ENCODE measurements at places on chromosomes 3 and 15.

DNA sequence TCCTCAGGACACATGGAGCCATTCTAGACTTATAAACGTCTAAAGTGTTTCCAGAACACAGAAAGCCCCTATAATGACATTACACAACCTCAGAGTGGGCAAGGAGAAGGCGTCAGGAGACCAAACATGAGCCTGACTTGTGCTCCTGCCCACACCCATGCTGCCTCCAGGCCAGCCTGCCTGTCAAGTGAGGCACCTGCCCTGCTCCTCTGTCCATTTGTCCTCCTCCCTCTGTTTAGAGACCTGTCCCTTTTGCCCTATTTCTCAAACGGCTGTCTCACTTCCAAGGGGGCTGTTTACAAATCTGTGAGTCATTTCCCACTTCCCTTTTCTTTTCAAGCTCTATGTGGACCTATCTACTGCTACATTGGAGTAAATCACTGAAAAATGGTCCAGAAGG is 21.0 kb downstream of the ZDHHC3 start:
- DNase-seq: no peak

DNA sequence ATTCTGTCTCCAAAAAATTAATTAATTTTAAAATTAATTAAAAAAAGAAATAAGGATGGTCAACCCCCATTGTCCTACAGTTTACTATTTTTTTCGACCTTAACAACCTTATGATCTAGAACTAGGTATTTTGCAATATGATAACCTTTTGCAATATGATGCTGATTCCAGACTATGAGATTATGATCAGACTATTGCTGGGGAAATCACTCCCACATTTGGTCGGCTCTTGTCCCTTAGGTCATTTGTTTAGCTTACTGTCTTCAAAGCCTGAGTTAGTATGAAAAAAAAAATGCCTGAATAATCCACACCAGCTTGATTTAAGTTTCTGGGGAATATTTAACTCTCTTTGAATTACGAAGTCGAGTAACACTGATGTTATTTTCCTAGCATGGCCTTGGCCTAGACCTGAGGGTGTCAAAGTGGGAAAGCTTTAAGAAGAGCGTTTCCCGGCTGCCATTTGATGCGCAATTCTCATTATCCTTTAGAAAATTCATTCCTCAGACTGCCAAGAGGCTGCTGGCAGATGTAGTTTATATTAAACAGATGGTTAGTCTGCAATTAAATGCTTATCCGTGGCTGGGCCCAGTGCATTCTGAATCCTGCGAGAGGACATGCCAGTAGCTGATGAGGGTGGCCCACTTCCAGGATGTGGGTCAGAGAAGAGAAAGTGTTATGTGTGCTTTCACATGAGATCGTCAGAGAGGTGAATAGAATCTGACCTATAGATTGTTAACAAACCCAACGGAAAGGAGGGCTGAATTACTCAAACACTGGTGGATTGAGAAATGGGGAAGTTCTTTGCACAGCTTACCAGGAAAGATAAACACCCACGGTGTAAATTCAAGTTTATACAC is 496.0 kb upstream of the THBS1 start:
- DNase-seq: no peak

GRCh38 chr15:92473756-92474155 is 80.1 kb downstream of the ST8SIA2 start:
- DNase-seq: no peak

DNA sequence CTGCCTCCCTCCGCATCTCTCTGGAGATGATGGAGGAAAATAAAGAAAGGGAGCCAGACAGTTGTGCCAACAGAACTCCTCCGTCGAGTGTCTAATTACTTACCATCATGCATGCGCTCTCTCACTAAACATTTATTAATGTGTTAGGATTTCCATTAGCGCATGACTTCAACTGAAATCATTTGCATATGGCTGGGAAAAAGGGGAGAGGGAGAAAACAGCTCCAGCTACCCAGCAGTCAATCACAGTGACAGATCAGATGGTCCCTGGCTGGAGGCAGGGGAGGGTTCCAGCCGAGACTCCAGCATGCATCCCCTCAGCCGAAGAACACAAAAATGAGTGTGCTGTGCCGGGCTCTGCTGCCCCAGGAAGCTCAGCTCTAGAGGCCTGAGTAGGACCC is 6.8 kb upstream of the RHO start:
- DNase-seq: no peak

- no peak for DNase-seq
Measured at GRCh38 chr3:127732303-127732702, 59.6 kb downstream of the ABTB1 start.

GRCh38 chr15:59447367-59447766 is 9.4 kb downstream of the FAM81A start:
- no peak for DNase-seq

GRCh38 chr15:47762621-47763020 is 45.3 kb downstream of the SEMA6D start:
- no peak for DNase-seq

DNA sequence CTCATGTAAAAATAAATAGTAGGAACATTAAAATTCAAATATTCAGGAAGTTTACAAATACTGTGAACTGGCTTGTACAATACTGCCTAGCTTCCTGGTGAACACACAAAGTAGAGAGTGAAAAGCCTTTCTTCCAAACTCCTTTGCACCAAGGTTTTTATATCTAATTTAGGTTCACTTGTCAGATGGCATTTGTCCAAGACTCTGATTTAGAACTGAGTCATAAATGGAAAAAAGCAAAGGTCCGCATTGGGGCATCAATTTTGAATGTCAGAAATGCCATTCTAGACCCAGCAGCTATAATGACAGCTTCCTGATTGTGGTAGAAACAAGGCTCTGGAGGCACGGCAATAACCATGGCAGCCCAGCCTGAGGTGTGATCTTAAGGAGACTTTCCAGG is 160.7 kb downstream of the PDE8A start:
- DNase-seq: no peak

- no peak for DNase-seq
Measured at GRCh38 chr3:126337980-126338651, 19.1 kb downstream of the KLF15 start.

GRCh38 chr15:32993285-32993684 is 201.2 kb downstream of the FMN1 start:
- DNase-seq: no peak

- no peak for DNase-seq
Measured at GRCh38 chr3:7692866-7693265, 808.8 kb upstream of the LMCD1 start.

DNA sequence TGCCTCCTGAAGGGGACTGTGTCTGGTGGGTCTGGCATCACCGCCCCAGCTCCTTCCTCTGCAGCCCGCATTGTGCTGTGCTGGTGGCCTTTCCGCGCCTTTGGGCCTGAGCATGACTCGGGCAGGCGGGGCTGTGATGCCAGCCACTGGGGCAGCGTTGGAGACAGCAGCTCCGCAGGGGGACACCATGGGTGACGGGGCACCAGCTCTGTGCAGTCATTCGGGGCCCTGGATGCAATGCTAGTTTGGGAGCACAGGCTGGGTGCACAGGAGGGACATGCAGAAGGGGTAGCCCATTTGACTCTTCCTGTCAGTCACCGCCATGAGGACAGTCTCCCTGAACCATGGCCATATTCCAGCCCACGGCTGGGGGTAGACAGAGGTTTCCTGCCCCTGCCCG is 83.8 kb upstream of the SNRPA1 start:
- DNase-seq: no peak

DNA sequence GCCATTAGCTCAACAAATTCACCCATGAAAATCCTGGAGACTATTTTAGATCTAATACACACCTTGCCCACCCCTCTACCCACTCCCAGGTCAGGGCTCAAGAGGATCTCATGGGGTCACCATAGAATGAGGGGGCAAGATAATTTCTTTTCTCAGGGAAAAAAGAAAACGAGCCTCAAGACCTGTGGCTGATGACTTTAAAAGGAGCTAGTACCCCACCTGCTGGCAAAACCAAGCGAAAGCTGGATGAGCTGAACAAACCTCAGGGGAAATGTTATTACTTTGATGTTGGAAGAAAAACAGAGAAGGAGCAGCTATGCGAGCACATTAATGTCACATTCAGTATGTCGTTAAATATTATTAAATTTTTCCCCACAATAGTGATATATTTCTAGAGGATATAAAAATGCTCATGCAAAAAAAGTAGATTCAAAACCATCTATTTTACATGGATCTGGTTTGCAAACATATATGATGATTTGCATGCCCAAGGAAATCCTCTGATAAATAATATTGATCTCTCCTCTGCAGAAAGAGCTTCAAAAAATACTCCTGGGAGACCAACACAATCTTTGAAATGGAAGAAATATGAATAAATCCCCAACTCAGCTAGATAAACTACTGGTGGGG is 37.7 kb downstream of the PLD1 start:
- no peak for DNase-seq
